Transverse colon (tissue), 4 donors: ENCODE measurements at places on chromosomes 11 and 22. TPM values are rescaled to one million over a fixed set of nuclear protein-coding genes. Genes with fewer than 3 reads are reported as not detected.
A peak's percentile ranks its signal among the peaks of the same experiment; 100 is the strongest.

- no peaks in the 10 kb centered on the region for H3K36me3 ChIP-seq
- peak overlapping the region; percentile 83 for H3K27ac ChIP-seq
- no peaks in the 10 kb centered on the region for H3K27me3 ChIP-seq
- DNase-seq, result peak; percentile 76
- no peak overlapping the region for H3K4me3 ChIP-seq
These were observed 60.2 kb downstream of the CDKN1C start for GRCh38 chr11:2825261-2825888.

- DNase-seq, result peak; percentile 16
- H3K4me1 ChIP-seq, result no peaks in the 10 kb centered on the region
- H3K36me3 ChIP-seq, result no peaks in the 10 kb centered on the region
These were observed 21.9 kb downstream of the ZMAT5 start for GRCh38 chr22:29744902-29745301.

DNA sequence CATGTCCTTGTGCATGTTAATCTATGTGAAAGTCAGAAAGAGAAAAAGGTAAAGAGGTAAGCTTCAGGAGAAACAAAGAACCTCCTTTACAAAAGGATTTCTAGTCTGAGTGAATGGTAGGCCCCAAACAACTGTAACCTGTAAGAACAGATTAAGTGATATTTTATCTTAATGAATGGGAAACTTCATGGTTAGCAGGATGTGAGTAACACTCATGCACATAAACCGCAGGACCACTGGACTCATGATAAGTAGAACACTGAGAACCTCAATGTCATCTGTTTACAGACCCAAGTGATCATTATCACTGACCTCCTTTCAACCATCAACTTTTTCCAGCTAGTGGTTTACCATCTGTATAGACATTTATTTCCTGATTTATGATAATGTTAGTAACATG lies 19.9 kb downstream of the OR8G5 start:
- no peak overlapping the region for H3K27ac ChIP-seq
- no peak overlapping the region for H3K4me3 ChIP-seq
- H3K36me3 ChIP-seq, result no peaks in the 10 kb centered on the region
- peaks cover 13% of the 10 kb centered on the region for H3K4me1 ChIP-seq
- H3K27me3 ChIP-seq, result no peaks in the 10 kb centered on the region

- DNase-seq, result peak; percentile 76
- peak overlapping the region; percentile 55 for H3K4me3 ChIP-seq
- peak overlapping the region; percentile 73 for H3K27ac ChIP-seq
- peaks cover 13% of the 10 kb centered on the region for H3K4me1 ChIP-seq
These were observed 579 bp upstream of the CYB5R2 start for GRCh38 chr11:7673724-7674434.

DNA sequence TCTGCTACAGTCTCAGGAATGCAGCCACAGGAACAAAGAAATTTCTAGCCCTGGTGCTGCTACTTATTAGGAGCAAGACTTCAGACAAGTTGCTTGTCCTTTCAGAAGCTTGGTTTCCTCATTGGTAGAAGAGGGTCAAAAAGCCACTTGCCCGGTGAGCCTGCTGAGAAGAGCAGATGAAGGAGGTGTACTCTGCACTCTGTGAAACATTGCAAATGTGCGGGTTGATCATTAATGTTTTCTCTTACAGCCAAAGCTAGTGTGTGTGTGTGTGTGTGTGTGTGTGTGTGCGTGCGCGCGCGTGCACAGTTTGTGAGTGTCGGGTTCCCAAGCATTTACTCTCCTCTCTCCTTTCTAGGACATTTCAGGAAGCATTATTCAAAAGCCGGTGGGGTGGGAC lies 86.3 kb upstream of the NNMT start:
- no peaks in the 10 kb centered on the region for H3K36me3 ChIP-seq
- DNase-seq, result no peak
- no peaks in the 10 kb centered on the region for H3K27me3 ChIP-seq
- peak overlapping the region; percentile 12 for H3K27ac ChIP-seq

DNA sequence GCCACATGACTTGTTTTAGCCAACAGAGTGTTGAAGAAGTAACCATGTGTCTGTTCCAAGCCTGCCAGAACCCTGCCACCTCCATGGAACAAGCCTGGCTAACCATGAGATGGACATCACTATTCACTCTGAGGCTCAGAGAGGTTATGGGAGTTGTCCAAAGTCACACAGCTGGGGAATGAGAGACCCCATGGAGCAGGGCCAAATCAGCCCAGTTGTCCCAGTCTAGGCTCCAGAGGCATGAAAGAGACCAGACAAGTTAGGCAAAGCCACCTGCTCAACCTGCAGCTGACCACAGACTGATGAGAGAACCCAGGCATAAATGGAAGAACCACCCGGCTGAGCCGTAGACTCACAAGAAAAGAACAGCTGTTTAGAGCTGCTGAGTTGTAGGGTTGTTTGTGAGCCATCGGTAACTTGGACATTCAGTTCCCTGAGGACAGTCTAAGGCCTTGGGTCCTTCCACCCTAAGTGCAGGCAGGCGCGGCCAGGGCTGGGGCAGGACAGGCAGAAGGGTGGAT lies 74.7 kb upstream of the PHF21B start:
- H3K4me3 ChIP-seq, result no peak overlapping the region
- no peak overlapping the region for H3K27ac ChIP-seq
- no peaks in the 10 kb centered on the region for H3K36me3 ChIP-seq
- H3K4me1 ChIP-seq, result no peaks in the 10 kb centered on the region
- DNase-seq, result no peak
- H3K27me3 ChIP-seq, result peaks cover 20% of the 10 kb centered on the region

The SMARCB1 gene
- total RNA-seq, result 33.7 TPM
